Activated naive CD4-positive, alpha-beta T cell treated with Interleukin-2 at 50 U/mL for 16 hours (primary cell): ENCODE measurements at places on chromosomes 7 and 10.

GRCh38 chr7:22043367-22043766 lies 97.7 kb upstream of the CDCA7L start:
- no peak for DNase-seq

DNA sequence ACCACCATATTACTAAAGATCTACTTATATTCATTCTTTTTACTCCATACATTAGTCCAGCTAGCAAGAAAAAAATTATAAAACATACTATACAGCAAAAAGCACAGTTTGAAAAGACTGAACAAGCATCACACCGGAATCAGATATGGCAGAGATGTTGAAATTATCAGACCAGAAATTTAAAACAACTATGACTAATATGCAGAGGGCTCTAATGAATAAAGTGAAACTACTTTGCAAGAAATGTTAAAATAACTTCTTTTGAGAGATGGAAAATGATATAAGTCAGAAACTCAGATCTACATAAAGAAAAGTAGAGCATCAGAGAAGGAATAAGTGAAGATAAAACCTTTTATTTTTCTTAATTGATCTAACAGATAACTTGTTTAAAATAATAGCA lies 50.9 kb downstream of the SGCE start:
- DNase-seq: no peak

DNA sequence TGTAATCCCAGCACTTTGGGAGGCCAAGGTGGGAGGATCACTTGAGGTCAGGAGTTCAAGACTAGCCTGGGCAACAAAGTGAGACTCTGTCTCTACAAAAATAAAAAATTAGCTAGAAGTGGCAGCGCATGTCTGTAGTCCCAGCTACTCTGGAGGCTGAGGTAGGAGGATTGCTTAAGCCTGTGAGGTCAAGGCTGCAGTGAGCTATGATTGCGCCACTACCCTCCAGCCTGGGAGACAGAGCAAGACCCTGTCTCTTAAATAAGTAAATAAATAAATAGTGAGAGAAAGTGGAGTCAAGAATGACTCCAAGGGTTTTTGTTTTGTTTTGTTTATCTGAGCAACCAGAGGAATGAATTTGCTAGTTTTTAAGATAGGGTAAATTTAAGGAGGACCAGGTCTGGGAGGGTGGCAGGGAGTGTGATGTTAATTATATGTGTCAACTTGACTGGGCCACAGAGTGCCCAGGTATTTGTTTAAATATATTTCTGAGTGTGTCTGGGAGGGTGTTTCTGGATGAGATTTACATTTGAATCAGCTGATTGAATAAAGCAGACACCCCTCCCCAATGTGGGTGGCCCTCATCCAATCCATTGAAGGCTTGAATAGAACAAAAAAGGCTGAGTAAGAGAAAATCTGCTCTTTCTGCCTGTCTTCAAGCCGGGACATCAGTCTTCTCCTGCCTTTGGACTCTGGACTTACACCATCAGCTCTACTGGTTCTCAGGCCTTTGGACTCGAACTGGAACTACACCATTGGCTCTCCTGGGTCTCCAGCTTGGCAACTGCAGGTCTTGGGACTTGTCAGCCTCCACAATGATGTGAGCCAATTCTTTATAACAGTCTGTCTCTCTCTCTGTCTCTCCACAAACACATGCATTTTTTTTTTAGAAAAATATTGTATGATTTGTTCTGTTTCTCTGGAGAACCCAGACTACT lies 23.5 kb downstream of the IMPDH1 start:
- no peak for DNase-seq

- DNase-seq: no peak
Observed at GRCh38 chr10:2575460-2575859, 491.9 kb upstream of the PFKP start.

GRCh38 chr7:99428972-99429566 lies 9.5 kb downstream of the PTCD1 start:
- DNase-seq: no peak

DNA sequence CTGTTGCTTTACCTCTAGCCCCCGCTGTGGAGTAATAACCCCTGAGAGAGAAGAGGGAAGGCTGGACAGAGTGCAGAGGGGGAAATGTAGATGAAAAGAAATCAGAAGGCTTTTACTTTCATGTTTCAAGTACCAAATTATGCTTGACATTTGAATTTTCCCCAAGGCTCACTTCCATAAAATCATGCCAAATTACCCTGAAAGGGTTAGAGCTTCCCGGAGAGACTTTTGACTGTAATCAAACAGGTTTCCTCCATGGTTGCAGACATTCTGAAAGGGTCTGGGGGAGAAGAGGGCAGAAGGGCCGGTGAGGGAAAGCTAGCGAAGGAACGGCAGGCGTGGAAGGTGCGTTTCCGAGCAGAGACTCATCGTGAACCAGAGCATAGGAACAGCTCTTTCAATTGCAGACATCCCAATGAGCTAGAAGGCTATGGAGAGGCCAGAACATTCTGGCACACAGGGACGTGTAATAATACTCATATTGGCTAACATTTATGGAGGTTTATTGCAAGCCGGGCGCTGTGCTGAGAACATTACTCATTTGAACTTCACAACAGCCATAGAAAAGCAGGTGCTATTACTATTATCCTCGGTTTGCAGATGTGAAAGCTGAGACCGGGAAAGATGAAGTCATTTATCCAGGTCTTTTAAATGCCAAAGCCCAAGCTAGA lies 620.8 kb upstream of the AUTS2 start:
- no peak for DNase-seq
